Activated naive CD8-positive, alpha-beta T cell treated with anti-CD3 and anti-CD28 coated beads, Interleukin-2, amount 50 U/mL, for 24 hours (primary cell): ENCODE measurements at places on chromosomes 12 and 14.
A peak's percentile ranks its signal among the peaks of the same experiment; 100 is the strongest.

GRCh38 chr12:52354200-52354599 is 13.1 kb downstream of the KRT85 start:
- no peak for DNase-seq

DNA sequence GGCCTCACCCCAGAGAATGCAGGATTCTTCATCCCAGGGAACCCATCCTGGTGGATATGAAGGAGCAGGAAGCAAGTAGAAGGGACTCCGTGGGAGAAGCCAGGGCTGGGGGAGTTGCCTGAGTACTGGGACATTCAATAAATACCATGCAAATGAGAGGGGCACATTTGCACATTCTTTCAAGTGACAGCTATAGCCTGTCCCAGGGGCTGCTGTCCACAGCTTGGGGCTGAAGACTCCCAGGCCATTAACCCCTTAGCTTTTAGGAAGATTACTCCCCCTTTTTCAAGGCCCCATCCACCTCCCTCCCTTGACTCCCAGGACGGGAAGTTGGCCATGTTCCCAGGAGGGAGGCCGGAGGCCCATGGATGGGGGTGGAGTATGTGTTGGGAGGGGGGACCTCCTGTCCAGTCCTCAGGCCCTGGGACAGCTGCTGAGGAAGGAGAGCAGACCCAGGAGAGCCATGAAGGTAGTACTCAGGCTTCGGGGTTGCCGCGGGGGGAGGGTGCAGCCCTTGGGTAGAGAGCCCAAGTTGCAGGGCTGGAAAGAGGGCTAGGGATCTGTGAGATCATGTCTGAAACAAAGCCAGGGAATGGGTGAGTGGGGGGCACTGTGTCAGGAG is 974 bp upstream of the TNS2 start:
- no peak for DNase-seq

GRCh38 chr12:32877601-32878459 is 18.7 kb downstream of the PKP2 start:
- DNase-seq: no peak

GRCh38 chr12:72010356-72010755 is 71.7 kb downstream of the TPH2 start:
- no peak for DNase-seq

GRCh38 chr12:69913526-69913925 is 88.5 kb downstream of the MYRFL start:
- DNase-seq: no peak

DNA sequence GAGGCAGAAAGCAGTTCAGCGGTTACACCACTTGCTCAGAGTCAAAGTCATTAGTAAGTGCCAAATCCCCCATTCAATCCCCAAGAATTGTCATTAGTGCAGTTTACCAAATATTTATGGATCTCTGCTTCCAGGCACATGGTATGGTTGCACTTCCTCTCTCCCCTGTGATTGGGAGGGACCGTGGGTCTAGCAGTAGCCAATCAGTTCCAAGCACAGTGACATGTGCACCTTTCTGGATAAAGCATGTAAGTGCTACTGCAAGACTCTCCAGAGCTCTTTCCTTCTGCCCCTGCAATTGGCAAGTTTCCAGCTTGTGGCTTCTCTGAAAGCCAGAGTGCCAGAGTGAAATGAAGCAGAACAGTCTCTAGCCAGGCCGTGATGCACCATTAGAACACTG is 85.3 kb upstream of the FLRT2 start:
- DNase-seq: no peak

DNA sequence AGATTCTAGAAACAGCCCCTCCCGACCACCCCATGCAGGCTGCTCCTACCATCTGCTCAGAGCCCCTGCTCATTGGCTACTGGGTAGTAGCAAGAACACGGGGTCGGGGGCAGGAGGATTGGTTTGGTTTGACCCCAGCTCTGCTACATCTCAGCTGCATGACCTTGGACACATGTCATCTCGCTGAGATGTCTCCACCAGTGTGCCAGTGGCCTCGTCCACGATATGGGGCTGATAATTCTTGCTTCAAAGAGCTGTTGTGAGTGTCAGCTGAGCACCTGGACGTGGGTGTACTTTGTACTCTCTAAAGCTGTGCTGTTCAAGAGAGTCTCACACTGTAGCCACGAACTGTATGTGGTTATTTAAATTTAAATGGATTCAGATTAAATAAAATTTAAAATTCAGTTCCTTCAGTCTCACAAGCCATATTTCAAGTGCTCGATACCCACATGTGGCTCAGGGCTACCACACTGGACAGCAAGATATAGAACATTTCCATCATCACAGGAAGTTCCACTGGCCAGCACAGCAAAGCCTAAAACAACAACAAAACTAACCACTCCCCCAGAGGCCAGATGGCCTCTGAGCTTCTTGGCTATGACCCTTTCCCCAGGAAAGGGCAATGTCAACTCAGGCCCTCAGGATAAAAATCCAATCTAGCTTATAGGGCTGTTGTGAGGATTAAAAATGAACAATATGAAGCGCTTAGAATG is 18.6 kb downstream of the LTBP2 start:
- DNase-seq: no peak

- no peak for DNase-seq
Observed at GRCh38 chr12:27666510-27666909, 29.7 kb upstream of the REP15 start.

DNA sequence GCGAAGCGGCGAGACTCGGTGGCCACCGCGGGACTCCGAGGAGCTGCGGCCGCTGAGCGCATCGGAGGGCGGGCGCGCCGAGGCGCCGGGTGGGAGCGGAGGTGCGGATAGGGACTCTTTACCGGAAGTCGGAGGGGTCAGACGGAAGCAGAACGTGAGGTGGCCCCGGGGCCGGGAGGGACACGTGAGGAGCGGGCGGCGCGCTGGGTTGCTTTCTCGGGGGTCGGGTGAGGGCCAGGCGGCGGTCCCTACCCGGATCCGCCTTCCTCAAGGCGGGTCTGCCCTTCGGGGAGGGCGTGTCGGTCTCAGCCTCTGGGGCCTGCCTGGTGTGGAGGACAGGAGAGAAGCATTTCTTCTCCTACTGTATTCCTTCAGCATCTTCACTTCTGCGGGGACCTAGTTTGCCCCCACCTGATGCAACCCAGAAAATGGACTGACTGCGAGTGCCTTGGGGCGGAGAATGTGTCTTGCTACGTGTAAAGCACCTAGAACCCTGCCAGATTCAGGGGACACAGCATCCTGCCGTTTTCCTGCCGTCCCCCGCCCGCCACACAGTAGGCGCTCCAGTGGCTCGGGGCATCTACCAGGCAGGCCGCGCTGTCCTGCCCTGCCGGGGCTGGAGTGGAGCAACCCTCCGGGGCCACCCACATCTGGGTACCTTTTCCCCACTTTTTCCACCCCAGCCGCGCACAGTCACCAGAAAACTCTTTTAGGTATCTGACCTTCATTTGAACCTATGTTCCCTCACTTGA is 514 bp upstream of the ATXN2 start:
- peak; percentile 90 for DNase-seq

- DNase-seq: no peak
Observed at GRCh38 chr12:52090291-52090690, 10.8 kb downstream of the SMIM41 start.
